ENCODE measurements at places on chromosomes 1 and 21. TPM values are rescaled to one million over a fixed set of nuclear protein-coding genes. Genes with fewer than 3 reads are reported as not detected.

The CRNN gene
- not detected for polyA plus RNA-seq

The UMODL1 gene
- polyA plus RNA-seq = not detected

The SERPINC1 gene
- 1.4 TPM for polyA plus RNA-seq

The TP73 gene
- 0.09 TPM for polyA plus RNA-seq

The CLDN19 gene
- 0.38 TPM for polyA plus RNA-seq

The SGIP1 gene
- 1.4 TPM for polyA plus RNA-seq
